Activated gamma-delta T cell (primary cell): ENCODE measurements at places on chromosomes 1 and 21.

- no peak for DNase-seq
Measured at GRCh38 chr1:107254306-107254705, 113.5 kb downstream of the NTNG1 start.

DNA sequence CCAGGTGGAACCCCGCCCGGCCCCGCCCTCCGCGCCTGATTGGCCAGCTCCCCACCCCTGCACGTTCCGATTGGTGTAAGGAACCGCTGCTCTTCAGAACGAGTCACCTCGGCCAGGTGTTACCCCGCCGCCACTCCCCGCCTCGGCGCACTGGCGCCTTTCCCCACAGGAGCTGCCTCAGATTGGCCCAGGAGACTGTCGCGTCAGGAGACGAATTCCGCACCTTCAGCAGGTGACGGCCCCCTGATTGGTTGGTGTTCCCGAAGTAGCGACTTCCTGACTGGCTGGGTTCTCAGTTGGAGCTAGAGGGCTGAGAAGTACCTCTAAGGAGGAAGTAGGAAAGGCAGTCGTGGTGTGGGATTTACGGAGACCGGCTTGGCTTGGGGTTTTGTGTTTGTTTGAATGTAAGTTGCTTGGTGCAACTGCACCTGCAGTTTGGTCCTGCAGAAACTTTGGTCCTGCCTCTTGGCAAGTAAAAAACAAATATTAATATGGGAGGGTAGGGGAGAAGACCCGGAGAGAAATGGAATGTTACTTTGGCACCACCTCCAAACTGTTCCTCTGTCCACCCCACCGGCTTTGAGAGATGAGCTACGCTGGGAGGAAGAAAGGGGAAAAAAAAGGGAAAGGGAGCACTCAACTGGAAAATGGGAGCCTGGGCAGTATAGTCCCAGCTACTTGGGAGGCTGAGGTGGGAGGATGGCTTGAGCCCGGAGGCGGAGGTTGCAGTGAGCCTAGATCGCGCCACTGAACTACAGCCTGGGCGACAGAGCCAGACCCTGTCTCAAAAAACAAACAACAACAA is 415 bp upstream of the F11R start:
- peak; percentile 84 for DNase-seq

- DNase-seq = no peak
Measured at GRCh38 chr21:32597205-32597604, 11.9 kb upstream of the TCP10L start.

DNA sequence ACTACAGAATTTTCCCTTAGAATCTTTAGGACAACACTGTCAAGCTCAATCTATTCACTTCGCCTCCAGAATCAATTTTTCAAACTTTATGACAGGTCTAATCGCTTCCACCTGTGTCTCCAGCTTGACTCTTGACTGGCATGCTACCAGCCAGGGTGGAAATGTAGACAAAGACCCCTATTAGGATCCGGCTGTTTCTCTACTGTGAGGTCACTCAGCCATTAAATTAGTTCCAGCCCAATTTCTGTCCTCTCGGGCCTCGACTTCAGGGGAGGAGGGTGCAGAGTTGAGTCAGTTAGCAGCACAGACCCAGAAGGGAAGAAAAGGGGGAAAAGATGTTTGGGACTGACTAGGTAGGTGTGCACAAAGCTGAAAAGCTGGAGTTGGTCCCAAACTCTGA is 78.5 kb downstream of the HLCS start:
- no peak for DNase-seq

DNA sequence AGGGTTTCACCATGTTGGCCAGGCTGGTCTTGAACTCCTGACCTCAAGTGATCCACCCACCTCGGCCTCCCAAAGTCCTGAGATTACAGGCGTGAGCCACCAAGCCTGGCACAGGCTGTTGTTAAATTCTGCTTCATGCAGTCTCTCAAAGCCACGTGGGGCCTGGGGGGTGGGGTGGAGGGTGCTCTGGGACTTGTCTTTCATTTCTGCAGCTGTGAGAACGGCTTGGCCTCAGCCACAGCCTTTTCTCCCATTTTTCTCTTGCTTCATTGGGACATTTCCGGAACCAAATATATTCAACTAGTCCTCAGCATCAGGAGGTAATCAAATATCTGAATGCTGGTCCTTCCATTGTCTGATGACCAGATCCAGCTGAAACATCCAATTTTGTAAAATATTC is 27.6 kb upstream of the KCNE2 start:
- no peak for DNase-seq

DNA sequence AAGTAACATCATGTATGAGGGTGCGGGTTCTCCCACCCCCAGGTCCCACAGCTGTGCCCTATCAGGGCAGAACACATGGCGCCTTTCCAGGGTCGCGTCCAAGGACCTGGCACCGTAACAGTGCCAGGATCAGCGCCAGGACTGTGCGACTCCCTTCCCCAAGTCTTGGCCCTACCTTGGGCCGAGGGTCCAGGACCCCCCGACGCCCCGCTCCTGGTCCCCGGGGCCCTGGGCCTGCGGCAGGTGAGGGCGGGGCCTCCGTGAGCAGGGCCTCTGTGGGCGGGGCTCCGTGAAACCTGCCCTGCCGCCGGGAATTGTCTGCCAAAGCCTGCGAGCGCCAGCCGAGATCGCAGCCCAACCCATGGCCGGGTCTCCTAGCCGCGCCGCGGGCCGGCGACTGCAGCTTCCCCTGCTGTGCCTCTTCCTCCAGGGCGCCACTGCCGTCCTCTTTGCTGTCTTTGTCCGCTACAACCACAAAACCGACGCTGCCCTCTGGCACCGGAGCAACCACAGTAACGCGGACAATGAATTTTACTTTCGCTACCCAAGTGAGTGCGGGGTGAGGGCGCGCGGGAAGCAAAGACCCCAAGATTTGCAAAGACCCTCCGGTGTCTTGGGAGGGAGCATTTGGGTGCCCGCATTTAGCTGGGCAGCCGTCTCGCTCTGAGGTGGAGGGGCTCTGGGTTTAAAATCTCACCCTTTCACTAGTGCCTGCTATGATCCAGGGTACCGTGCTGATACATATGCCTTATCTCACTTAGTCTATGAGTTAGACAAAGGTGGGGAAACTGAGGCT is at the start of gene RHBG:
RHBG (plus strand) TSS at position 323 of the 796 bp plus-strand sequence; CDS start at position 362, 39 bp downstream.
- DNase-seq = no peak

DNA sequence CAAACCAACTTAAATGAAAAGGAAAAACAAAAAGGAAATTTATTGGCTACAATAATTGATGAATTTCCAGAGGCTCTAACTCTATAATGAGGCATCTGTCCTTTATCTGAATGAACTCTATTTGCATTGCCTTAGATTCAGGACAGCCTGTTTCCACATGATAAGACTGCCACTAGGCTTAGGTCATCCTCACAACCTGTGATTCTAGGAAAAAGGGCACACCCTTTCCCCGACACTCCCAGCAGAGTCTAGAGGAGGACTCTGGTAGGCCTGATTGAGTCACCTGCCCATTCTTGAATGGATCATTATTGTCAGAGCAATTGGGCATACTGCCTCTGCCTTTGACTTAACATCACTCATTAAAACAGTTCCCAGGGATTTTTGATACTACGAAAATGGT is 262.8 kb downstream of the TPR start:
- no peak for DNase-seq

GRCh38 chr1:15261155-15262002 is 14.4 kb downstream of the FHAD1 start:
- no peak for DNase-seq

GRCh38 chr1:164617377-164618201 is 58.6 kb downstream of the PBX1 start:
- no peak for DNase-seq

- DNase-seq = no peak
Measured at GRCh38 chr1:44442791-44443190, 37.7 kb downstream of the RNF220 start.

GRCh38 chr1:186066411-186066810 is 308.6 kb downstream of the TPR start:
- DNase-seq = no peak

- no peak for DNase-seq
Measured at GRCh38 chr1:19061798-19062197, 105.3 kb upstream of the IFFO2 start.

GRCh38 chr1:178506177-178506576 is 6.7 kb upstream of the TEX35 start:
- DNase-seq = no peak

GRCh38 chr1:197130677-197131304 is 15.7 kb downstream of the ASPM start:
- no peak for DNase-seq

DNA sequence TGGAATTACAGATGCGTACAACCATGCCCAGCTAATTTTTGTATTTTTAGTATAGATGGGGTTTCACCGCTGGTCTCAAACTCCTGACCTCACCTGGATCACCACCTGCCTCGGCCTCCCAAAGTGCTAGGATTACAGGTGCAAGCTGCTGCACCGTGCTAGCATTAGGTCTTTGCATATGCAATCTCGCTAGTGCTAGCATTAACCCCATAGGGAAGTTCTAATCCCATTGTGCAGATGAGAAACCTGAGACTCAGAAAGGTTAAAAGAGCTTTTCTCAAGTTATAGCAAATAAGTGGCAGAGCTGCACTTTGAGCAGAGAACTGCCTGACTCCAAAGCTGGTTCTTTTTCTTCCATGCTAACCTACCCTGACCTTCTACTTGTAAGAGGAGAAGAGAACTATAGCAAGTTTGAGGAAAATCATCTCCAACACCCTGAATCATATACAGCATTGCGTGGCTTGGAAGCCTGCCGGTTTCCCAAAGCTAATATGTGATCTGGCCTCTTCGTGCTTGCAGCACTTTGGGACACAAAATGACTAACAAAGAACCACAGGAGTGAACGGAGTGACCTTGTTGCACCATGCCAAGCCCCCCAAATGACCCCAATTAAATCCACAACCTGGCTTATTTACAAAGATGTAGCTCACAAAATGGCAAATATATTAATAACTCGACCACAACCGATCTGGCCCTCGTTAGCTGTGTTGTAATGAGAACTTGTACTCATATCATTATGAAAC is 185.1 kb downstream of the TM2D1 start:
- no peak for DNase-seq

GRCh38 chr1:30538993-30539867 is 184.2 kb downstream of the MATN1 start:
- no peak for DNase-seq

GRCh38 chr1:47887060-47887459 is 110.1 kb downstream of the TRABD2B start:
- no peak for DNase-seq

DNA sequence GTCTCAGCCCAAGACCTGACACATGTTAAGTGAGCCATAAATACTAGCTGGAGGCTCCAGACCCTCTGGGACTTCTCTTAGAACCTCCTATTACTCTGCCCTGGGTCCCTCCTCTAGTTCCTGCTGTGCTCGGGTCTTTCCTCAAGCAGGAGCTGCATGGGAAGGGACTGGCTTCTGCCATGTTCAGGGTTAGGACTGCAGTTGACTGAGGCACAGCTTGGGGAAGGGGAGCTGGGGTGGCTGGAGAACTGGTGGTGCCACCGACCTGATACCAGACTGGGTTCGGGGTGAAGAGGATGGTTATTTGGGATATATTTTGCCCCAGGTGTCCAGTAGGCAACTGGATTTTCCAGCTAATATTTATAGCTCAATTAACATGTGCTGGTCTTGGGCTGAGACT is 15.7 kb downstream of the HYI start:
- DNase-seq = no peak

DNA sequence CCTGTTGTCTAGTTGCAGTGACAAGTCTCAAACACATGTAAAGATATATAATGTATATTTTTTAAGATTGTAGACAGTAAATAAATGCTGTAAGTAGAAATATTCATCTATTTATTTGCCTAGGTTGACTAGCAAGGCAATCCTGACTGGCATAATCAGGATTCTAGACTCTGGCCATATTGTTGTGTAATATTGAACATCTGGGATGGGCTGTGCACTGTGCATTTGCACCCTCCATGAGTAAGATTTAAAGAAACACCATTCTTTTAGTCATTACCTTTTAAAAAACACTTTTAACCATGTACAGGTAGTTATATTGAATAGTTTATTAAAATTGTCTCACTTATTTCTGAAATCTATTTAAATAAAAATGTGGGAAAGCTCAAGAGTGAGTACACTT is 32.4 kb downstream of the RASAL2 start:
- no peak for DNase-seq

GRCh38 chr1:59879574-59879973 is 47.0 kb downstream of the CYP2J2 start:
- no peak for DNase-seq

- no peak for DNase-seq
Measured at GRCh38 chr1:244239261-244239770, 188.2 kb downstream of the ZBTB18 start.

- no peak for DNase-seq
Measured at GRCh38 chr1:221530791-221531190, 211.1 kb downstream of the DUSP10 start.

GRCh38 chr1:206955476-206956451 is 9.5 kb upstream of the PIGR start:
- DNase-seq = no peak

DNA sequence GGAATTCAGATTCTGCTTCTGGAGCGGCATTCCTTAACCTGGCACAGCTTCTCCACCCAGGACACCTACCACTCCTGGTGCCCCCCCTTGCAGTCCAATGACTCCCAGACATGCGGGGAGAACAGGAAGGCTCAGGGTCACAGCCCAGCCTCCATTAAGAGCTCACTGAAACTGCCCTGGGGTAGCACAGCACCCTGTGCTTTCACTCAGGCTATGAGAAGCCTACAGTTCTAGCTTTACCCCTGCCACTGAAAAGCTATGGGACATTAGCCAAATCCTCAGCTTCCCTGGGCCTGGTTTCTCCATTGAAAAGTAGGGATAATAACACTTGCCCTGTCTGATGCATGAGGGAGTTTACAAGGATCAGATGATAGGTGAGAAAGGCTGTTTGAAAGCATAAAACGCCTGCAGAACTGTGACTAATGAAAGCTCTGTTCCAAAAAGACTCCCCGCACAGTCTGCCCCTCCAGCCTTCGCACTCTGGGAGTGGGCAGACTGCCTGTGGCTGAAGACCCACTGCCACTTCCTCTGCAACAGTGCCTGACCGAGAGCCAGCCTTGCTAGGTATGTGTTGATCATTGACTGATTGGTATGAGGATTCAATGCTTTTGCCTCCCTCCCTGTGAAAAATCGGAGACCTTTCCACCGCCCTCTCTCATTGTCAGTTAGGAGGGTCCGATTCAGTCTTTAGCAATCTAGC is 2.7 kb upstream of the CLDN19 start:
- DNase-seq = no peak

DNA sequence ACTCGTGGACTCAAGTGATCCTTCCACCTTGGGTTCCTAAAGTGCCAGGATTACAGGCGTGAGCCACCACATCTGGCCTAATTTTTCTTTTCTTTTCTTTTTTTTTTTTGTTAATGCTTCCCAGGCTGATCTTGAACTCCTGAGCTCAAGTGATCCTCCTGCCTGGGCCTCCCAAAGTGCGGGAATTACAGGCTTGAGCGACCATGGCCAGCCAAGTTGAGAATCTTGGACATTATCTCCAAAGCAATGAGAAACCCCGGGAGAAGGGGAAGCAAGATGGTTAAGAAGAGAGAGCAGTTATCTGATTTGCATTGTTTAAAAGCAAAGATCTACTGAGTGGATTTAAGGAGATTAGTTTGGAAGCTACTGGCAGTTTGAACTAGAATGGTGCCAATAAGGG is 9.1 kb downstream of the HIPK1 start:
- no peak for DNase-seq

- DNase-seq = no peak
Measured at GRCh38 chr1:160637065-160637464, 9.8 kb downstream of the SLAMF1 start.
